Activated naive CD8-positive, alpha-beta T cell treated with anti-CD3 and anti-CD28 coated beads, Interleukin-2, amount 50 U/mL, for 24 hours (primary cell): ENCODE measurements at places on chromosomes 5 and 9.

DNA sequence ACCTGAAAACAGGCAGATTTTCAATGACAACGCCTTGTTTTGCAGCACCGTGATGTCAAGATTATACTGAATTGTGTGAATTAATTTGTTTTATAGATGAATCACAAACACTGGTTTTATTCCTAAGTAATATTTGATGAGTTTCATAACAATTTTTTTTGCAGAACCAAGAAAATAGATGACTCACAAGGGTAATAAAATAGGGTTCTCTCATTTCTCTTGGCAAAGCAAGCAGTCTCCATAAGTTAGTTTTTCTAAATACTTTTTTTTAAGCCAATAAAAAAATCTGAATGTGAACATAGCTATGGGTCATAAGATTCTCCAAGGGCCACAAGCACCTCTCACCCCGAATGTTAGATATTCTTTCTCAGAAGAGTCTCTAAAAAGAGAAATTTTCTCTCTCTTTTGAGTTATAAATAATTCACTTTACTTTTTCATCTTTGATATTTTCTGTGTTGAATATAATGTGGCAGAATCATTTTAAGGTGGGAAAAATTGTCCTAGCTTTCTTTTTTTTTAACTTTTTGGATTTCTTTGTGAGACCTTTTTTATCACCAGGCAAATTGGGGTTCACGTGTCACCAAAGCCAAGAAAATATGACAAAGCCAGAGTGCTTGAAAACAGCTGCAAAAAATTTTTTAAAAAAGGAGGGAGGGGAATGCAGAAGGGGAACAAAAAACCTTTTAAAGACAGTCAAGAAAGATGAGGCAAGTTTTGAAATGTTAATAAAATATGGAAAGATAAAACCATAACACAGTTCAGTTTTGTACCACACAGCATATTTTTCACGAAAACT, 174.6 kb upstream of the DAPK1 start:
- no peak for DNase-seq

DNA sequence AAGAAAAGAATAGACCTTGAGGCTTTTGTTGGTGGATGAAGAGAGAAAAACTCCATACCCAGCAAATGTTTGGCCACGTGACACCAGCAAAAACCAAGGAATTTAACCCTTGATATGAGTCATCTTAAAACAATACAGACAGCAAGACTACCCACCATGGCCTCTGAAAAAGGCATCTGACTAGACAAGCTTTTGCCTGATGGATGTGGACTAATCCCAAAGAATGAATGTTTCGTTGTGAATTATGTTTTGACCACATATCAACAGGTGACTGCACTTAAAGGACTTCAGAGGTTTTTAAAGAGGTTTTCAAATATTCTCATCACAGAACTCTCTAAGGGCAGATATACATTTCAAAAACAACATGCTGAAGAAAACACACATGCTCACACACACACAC, 33.0 kb upstream of the SLC1A3 start:
- no peak for DNase-seq

DNA sequence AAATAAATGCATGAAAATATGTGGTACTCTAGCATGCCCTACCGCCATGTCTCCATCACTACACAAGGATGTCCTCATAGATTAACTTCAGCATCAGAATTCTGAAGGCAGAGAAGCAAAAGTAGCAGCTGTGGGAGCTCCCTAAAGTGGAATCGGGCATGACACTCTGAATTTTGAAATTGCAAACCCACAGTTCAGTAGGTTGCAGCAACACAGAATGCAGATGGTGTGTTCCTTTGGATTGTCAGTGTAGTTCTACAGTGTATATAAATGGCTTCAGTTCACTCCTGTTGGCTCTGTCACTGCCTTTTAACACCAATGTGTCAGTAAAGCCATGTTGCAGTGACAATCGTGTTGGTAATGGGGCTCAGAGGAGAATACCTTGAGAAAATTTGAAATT, 973.6 kb upstream of the WWC1 start:
- DNase-seq = no peak

DNA sequence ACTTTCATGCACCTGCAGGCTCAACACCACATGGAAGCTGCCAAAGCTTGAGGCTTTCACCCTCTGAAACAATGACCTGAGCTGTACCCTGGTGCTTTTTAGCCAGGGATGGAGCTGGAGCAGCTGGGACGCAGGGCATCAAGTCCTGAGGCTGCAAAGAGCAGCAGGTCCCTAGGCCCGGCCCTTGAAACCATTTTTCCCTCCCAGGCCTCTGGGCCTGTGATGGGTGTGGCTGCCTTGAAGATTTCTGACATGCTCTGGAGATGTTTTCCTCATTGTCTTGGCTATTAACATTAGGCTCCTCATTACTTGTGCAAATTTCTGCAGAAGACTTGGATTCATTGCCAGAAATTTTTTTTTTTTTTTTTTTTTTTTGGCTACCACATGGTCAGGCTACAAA, 30.3 kb upstream of the GHR start:
- no peak for DNase-seq

- no peak for DNase-seq
Measured at GRCh38 chr5:154276973-154277331, 86.4 kb downstream of the GALNT10 start.

DNA sequence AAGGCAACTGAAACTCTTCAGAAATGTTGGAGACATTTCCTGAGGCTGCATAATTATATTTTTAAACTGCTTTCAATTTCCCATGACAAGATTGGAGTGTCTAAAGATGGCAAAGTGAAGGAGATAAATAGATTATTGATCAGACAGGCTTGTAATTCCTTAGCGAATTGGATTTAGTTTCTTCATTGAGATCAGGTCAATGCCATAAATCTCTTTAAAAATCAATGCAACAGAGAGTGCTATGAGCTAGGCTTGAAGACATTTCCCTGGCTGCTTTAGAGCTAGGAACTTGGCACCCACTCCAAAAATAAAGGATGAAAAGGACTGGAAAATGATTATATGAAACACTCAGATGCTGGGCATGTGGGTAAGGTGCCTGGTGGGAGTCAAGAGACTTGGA, 828.4 kb downstream of the TLR4 start:
- DNase-seq = no peak

GRCh38 chr5:62785588-62785987, 207.0 kb downstream of the LRRC70 start:
- no peak for DNase-seq

DNA sequence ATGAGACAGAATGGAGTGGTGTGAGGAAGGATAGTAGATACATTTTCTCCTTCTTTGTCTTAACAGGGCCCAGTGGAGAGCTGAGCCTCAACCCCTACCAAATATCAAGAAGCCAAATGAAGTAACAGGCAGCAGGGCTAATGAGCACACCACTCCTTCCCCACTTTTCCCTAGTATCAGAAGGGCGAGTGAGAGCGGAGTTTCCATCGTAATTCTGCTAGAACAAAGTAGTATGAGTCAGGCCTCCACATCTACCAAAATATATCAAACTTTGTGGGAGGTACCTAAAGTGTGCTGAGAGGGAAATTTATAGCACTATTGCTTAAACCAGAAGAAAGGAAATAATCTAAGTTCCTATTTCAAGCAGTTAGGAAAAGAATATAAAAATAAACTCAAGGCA, 769.0 kb upstream of the RGMB start:
- DNase-seq = no peak

DNA sequence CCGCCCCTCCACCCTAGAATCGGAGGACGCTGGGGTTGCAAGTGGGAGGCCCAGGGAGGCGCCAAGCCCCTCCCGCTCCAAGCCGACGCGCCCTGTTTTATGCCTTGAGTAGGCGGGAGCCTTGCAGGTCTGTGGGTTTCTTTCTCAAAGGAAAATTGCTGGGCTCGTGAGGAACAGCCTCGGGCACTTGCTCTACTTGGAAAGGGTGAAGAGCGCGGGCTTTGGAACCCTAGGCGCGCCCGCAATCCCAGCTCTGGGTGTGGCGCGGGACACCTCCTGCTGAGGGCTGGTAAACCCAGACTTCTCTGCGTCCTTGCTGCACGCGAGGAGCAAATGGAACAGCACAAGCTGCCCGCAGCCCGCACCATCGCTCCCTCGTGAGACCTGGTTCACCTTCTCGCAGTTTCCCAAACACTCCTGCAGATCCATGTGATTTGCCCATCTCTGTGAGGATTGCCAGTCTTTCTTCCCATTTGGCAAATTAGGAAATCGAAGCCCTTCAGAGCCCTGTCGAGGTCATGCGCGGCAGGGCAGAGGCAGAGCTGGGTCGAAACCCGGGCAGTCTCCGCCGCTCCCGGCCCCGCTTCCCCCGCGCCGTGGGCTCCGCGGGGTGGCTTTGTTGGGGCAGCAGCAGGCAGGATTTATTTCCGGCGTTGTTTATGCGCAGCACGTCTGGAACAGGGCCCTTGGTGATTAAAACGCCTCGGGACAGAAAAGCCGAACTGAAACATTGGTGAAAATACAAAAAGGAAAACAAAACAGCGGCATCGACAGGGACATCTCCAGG, 98.4 kb upstream of the CPLX2 start:
- DNase-seq = no peak

- no peak for DNase-seq
Measured at GRCh38 chr9:26695298-26695622, 197.3 kb downstream of the CAAP1 start.

DNA sequence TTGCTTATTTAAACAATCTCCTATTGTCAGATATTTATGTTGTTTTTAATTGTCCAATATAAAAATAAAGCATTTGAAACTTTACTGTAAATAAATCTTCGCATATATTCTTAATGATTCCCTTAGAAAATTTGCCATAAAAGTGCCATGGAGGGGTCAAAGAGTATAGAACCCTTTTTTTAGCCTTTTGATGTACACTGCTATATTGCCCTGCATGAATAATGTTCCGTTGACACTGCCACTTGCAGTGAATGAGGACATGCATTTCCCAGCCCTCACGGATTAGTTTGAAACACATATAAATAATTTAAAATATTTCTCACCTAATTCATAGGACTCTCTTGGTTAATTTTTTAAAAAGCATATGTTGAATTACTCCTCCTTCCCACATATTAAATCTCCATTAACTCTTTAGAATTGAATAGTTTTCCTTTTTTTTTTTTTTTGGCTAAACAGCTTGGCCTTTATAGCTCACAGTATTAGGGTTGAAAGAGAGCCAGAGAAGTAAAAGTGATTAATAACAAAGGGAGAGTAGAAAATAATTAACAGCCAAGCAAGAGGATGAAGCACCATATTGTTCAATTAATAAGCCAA, 129.8 kb upstream of the SGCD start:
- DNase-seq = no peak

DNA sequence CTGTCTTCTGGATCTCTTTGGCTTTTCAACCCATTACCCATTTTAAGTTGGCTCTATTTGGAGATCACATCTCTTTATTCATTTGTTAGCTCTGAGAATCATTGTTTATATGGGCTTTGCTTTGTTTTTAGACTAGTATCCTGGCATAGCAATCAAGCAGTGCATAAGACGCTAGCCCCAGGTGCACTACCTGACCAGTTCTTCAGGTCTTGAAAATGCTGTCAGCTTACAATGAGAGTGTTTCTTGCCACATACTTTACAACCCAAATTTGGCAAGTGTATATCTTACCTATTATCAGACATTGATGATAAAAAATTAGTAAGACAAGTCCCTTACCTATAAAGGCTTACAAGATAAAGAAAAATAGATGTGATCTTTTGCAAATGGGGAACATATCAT, 12.2 kb downstream of the OXCT1 start:
- DNase-seq = no peak

GRCh38 chr5:162119801-162120200, 52.2 kb downstream of the GABRG2 start:
- DNase-seq = no peak

DNA sequence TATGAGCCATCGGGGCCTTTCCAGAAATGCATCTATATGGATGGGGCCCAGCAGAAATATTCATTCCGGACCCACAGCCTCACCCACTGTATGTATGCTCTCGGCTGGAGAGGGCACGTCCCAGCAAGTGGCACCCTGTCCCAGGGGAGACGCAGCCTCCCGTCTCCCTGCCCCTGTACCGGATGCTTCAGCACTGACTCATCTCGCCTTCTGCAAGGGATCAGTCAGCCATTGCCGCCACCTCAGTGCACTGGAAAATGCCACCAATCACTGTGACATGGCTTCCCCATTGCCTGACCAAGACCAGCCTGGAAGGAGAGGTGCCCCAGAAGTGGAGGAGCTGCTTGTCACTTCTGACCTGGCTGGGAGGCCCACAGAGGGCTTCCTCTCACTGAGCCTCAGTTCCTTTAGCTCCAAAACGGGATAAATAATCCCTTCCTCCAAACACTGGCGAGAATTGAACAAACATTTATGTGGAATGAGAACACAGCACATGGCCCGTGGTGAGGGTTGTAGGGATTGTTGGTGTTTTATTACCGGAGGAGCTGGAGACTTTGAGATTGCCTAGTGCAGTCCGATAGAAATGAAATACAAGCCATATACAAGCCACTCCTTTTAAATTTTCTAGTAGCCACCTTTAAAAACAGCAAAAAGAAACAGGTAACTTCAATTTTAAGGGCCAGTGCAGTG, 43.9 kb upstream of the ORM1 start:
- no peak for DNase-seq

DNA sequence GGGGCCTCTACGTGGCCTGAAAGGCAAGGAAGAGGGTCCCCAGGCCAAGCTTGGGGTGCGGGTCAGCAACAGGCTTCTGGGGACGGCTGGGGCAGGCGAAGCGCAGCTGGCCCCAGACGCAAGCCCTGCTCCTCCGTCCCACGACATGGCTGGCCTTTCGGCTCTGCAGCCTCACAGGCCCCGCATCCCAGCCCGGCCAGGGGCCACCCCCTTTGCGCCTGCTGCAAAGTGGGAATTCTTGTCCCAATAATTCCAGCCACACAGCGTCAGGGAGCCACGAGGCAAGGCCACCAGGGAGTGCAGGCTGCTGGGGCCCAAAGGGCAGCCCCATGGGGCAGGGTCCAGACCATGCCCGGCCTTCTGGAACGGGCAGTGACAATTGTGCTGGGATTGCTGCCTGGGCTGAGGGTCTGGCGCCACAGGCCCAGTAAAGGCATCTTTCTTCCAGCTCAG, 1.1 kb upstream of the ENTPD2 start:
- DNase-seq = no peak

DNA sequence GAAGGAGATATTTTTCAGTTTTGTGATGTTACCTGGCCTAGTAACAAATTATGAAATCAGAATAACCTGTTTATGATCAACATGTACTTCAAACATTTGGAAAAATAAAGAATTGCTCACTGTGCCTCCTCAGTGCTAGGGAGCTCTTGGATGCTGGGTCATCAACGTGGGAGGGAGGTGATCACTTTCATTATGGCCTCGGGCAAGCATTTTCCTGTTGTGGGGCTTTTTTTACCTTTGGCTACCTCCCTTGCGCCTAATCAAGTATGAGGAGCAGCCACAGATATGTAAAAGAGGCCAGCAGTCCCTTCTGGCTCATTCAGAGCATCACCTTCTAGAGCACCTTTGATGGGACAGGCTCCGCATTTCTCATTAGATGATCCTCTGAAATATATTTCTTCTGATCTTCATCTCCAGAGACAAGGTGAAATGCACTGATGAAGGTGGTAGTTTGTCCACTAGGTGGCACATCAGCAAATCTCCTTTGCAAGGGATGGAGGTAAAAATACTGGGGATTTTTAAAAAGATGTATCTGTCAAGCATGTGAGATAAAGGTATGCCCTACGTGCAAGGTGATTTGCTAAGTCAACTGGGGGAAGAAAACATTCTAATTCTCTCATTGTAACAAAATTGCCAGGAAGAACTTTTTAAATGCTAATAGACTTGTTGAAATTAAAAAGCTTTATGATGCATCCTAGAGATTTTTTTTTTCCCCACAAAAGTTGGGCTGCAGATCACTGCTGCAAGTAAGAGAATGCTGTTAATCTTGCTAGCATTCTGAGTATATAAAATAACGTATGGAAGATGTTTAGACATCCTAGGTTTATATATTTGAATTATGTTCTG, 218.2 kb downstream of the MAST4 start:
- DNase-seq = peak; percentile 41

GRCh38 chr5:73844165-73844564, 218.2 kb downstream of the ARHGEF28 start:
- DNase-seq = no peak

- no peak for DNase-seq
Measured at GRCh38 chr5:943918-944620, 51.4 kb downstream of the TRIP13 start.
